Epithelial cell of esophagus (primary cell): ENCODE measurements at places on chromosomes 1 and 21.
A peak's percentile ranks its signal among the peaks of the same experiment; 100 is the strongest.

DNA sequence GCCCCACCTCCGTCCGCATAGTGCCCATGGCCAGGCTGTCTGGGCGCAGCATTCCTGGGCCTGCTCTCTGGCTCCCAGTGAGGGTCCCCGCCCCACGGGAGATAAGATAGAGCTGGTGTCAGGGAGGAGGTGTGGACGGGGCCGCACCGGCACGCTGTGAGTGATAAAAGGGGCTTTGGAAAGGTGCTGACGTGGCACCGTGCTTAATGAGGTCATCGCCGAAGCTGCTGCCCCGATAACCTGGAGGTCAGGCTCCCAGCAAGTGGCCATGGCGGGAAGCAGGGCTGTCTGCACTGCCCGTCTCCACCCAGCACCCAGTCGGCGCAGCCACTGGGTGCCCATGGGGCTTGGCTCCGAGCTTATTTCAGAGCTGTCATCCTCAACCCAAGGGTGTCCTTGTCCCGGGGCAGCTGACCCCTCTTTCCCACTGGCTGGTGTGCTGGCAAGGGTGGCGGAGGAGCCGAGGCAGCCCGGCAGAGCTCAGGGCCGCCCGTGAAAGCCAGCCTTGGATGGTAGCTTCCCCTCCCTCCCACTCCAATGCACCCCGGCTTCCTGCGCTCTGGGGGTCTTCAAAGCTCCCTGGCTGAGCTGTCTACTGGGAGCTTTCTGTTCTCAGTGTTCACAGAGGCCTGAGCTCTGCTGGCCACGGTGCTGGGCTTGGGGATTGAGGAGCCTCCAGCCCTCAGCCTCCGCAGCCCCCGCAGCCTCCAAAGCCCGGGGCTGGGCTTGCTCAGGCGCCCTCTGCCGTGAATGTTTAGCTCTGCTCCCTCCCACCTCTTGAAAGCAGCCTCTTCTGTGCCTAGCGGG is 105.1 kb upstream of the ARHGEF16 start:
- DNase-seq: no peak

GRCh38 chr1:22971611-22972405 is 858 bp downstream of the LACTBL1 start:
- peak; percentile 66 for DNase-seq

DNA sequence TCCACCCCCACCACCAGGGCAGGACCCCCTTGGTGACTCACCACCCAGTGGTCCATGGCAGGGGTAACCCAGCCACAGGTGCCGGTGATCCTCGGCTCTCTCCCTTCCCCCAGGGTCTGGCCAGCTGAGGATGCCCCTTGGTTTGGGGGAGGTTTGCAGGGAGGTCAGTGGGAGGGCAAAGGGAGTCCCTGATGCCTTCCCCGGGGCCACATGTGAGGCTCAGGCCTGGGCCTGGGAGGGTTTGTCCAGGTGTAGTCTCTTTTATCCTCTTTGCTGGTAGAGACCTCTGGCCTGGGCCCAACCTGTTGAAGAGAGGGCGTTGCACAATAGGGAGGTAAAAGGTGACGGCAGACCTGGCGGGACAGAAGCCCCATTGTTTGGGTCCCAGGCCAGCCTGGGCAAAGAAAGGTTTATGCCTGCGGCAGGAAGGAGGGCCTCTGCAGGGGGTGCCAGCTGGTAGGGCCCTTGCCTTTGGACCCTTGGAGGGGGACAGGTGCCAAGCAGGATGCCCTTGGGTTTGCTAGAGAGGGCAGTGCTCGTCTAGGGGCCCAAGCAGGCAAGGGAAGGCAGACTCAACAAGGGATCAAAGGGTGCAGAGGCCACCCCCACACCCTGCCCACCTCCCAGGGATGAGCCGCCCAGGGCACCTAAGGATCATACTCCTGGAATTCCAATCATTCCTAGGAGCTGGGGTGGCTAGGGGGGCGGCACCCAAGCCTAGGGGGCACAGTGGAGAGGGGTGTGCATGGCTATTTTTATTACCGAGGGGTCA is 760 bp upstream of the TINAGL1 start:
- DNase-seq: peak; percentile 66

DNA sequence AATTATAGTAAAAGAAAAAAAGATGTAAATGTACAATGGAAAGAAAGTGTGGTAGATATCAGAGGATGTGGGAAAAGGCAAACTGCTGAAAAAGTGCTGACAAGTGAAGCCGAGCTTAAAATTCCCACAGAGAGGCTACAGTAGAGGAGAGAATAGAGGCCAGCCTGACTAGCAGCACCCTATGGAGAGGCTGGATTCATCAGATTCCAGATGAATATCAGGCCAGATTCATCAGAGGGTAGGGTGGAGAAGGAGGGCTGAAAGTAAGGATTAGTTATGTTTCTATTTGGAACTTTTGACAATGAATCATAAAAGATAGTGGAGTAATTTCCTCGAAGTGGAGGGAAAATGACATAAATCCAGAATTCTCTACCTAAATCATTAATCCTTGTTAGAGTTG is 60.4 kb upstream of the NEK7 start:
- no peak for DNase-seq

- DNase-seq: no peak
Observed at GRCh38 chr21:45453308-45453950, 48.5 kb downstream of the COL18A1 start.

DNA sequence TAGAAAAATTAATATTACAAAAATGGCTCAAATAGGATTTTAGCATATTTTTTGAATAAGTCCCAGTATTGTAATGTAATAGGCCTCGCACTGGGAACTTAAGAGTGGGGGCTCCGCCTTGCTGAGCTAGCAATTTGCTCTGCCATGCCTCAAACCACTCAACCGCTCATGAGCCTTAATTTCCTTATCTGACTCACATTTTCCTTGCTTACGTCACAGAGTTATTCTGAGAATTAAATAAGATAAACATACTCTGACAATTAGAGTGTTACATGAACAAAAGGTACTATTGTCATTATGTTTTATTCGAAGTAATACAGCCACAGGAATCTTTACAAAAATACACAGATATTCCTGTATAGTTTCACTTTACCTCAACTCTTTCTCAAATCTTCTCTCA is 108.1 kb downstream of the SLC44A5 start:
- DNase-seq: peak; percentile 52

DNA sequence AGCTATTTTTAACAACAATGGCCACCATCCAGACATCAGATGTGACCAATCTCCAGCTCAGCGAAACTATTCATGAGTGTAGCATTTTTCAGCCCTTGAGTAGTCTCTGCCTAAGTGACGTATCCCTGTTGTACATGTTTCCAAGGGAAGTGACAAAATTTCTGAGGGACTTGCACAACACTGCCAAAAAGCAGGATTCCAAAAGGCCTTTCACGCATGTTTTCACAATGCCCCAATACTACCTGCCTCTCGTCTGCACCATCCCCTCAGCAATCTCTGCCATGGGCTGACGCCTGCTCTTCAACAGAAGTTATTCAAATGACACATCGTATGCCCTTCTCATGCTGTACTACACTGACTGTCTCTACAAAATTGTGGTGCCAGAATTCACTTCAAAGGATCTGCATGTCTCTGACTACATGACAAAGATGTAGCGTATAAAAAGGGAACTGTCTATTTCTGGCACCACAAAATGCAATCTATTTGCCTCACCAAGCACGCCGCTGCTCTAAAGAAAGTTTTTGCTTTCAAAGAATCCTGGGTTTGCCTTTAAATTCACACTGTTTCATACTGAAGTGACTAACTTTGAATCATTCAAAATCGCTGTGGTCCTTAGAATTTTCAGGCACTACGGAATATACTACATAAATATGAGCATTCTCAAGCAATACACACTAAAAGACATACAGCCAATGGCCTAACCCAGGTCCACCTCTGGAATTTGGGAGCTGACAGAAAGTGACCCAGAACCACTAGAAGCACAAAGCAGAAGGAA is 32.9 kb downstream of the JAK1 start:
- DNase-seq: peak; percentile 41

- DNase-seq: no peak
Observed at GRCh38 chr1:22470227-22470626, 18.6 kb downstream of the ZBTB40 start.

GRCh38 chr1:193321242-193321840 is 134.9 kb upstream of the B3GALT2 start:
- no peak for DNase-seq

GRCh38 chr1:42359466-42359865 is 21.1 kb upstream of the RIMKLA start:
- DNase-seq: no peak

- no peak for DNase-seq
Observed at GRCh38 chr1:26785611-26786436, 1.9 kb upstream of the PIGV start.

GRCh38 chr1:201818971-201819750 is 9.8 kb upstream of the IPO9 start:
- DNase-seq: no peak

DNA sequence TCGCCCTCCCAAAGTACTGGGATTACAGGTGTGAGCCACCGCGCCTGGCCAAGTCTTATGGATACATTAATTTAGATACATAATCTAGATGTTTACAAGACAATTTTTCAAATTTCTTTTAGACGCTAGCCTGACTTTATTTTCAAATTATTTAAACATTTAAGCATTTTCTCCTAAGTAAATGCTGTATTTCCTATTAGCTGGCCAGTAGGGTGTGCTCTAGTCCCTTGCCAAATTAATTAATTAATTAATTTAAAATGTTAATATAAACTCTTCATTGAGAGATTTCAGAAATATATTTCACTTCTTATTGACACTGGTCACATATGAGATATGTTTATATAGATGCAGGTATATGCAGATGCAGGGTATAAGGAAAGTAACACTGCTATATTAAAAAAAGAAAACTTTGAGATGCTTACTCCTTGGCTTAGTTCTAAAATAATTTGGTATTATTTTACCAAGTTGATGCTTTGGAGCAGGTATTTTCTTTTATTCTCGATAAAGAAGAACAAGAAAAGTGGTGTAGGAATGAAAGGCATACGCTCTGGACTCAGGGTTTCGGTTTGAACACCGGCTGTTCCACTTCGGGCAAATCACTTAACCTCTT is 5.2 kb upstream of the ERRFI1 start:
- DNase-seq: peak; percentile 63

DNA sequence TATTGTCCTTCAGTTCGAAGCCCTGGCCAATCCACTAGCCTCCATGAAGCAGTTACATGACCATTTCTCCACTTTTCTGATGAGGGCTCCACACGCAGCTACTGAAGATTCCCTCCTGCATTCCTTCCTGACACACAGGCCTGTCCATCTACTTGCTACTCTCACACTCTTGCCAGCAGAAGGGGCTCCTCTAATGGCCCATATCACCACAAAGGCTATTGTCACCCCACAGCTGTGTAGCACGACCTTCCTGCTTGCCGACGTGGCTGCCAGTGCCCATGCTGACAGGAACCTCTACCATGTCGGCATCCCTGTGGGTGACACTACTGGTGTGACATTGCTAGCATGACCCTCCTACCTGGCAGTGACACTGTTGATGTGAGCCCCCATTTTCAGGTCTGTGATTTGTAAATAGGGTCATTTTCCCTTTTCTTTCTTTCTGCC is 1528.6 kb upstream of the TPTE start:
- no peak for DNase-seq

- no peak for DNase-seq
Observed at GRCh38 chr21:36415375-36415774, 30.2 kb downstream of the CHAF1B start.

DNA sequence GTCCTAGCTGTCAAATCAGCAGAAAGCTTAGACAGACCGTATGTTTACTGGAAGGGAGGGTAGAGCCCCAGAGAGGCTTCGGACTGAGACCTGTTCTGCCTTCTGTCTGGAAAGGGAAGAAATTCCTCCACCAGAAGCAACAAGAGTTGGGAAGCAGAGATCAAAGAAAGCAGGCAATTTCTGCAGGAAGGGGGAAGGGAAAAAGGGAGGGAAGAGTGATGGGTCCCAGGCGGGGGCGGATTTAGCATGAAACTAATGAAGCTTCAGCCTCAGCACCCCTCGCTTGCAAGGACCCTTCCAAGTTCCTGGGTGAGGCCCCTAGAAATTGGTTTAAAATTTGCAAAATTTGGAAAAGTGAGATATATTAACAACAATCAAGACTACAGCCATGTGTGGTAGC is 26.6 kb upstream of the FAM20B start:
- no peak for DNase-seq

GRCh38 chr1:162560303-162561036 is 1.1 kb upstream of the UAP1 start:
- no peak for DNase-seq

DNA sequence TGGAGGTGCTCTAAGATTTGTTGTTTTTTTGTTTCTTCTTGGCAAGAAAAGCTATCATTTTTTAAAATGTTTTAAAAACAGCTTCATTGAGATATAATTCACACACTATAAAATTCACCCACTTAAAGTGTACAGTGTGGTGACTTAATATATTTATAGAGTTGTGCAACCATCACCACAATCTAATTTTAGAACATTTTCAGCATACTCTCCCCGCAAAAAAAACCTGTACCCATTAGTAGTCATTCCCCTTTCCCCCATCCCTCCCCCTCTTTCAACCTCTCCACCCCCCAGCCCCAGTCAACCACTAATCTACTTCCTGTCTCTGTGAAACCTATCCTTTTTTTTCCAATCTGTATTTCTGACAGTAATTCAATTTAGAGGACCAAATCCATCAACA is 30.6 kb downstream of the ZC3H11B start:
- DNase-seq: peak; percentile 6

GRCh38 chr1:9900142-9901043 is 9.7 kb downstream of the CTNNBIP1 start:
- no peak for DNase-seq

DNA sequence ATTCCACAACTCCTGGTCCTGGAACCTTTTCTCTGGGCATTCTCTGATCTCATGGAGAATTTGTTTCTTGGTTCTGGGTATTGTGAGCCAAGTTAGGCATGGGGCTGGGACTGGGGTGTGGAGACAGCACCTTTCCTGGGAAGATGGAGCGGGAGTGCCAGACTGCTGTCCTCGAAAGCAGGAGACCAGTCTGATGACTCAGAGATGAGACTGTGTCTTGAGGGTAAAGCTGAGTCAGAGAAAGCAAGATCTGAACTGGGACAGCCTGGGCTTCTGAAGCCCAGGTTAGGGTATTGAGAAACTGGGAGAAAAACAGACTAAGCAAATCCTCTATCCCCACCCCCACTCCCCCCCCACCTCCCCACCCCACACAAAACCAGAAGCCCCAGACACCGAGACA is 2.2 kb upstream of the KANK4 start:
- DNase-seq: peak; percentile 98

GRCh38 chr1:151006327-151007052 is at the start of gene MINDY1:
MINDY1 (minus strand) TSS chr1:151006902; CDS start chr1:151002617, 4,285 bp downstream.
- peak; percentile 77 for DNase-seq

GRCh38 chr1:104804147-104804546 is 1054.4 kb downstream of the AMY1C start:
- no peak for DNase-seq
